ENCODE measurements at places on chromosomes 3 and 15.

DNA sequence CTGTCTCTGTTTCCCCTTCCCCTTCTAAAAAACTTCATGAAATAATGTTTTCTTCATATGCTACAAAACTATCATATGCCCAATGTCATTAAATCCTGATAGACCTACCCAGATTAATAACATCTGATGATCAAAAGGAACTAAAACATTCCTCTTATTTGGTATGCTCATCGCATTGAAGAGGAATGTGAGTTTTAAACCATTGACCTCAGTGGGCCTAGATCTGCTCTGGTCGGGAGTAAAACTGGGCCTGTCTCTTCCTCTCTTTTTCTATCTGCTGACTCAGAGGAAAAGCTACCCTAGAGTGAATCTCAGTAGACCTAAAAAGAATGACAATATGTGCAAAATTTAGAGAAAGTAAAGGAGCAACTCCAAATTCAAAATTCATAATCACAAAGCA lies 275.8 kb downstream of the SATB1 start:
- DNase-seq: no peak

- DNase-seq: peak; percentile 5
Measured at GRCh38 chr15:52318729-52319500, 23.3 kb upstream of the MYO5C start.

GRCh38 chr15:70096215-70097062 lies 1.3 kb downstream of the TLE3 start:
- DNase-seq: peak; percentile 71

DNA sequence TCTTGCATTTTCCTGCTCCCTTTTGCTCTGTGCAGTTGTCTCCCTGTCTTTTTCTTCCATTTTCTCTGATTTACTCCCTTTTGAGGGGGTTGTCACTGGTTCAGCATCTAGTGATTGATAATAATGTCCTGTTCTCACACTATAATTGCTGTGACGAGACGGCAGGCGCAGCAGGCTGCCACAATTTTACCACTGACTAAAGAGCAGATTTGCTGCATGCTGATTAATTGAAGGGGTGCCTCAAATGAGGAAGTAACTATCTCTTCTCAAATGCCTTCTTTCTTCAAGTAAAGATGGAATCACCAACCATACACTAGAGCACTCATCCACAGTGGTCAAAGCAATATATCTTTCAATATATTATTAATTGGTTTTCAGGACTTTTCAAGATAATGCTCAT lies 219.3 kb downstream of the CBLB start:
- DNase-seq: no peak

DNA sequence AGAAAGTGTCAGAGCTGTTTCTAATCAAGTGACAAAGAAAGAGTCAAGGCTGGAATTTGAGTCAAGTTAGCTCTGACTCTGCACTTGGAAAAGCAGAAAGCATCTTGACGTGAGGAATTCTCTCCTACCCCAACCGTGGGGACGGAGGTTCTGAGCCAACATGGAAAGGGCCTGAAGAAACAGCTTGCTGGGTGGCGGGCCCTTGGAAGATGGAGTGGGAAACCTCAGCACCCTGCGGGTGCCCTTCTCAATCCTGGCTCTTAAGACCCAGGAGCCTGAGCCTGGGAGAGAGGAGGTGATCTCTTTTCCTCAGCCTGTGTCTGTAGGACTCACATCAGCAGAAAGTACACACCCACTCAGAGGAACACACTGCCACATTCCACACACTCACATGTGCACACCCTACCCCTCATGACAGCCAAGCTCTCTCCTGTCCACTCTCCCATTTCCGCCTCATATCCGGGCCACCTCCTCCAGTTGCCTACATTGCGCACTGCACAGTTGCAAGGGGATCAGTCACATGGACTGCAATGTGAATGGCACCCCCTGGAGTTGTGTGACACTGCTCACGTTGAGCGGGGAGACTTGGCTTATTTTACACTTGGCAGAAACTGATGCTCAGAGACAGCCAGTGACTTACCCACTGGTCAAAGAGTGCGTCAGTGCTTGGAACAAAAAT lies 101.5 kb upstream of the SLC6A6 start:
- no peak for DNase-seq

DNA sequence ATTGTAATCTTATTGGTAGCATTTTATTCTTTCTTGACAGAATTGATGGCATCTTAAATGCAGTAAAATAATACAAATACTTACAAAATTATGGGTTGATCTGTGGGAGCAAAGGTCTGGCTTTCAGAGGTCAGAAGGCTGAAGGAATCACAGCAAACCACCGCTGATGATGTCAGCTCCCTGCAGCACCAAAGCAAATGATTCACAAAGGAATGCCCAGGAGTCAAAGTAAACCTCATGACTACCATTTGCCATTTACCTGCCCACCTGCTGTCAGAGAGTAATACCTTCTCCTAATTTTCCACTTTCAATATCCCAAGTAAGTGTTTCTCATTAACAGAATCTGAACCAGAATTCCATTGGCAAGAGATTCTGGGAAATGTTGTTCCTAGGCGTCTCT lies 46.1 kb downstream of the CPA3 start:
- DNase-seq: peak; percentile 62

GRCh38 chr3:31925271-31925630 lies 55.8 kb downstream of the OSBPL10 start:
- no peak for DNase-seq

DNA sequence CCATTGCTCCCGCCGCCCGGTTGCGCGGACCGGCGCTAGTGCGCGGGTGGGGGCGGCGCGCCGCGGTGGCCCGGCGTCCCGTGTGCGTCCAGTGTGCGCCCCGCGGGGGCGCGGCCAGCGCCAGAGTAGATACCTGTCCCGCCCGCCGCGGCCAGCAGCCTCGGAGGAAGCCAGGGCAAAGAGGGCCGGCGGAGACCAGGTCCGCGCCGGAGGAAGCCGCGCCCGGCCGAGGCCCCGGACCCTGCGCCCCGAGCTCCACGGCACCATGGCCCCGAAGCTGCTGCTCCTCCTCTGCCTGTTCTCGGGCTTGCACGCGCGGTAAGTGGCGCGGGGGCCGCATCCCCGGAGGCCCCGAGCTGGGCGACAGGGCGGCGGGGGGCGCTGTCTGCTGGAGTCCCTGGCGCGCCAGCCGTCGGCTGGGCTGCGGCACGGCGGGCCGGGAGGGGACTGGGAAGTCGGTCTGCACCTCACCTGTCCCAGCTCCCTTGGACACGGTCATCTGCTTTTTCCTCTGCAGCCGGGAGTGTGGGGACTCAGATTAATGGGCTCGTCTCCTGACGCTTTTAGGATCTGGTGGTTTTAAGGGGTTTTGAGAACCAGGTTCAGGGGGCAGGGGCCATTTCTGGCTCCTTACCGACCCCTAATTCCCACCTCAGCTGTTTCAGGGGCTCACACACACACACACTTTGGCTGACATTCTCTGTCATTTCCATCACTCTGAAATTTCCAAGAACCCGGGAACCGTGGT lies 464 bp downstream of the GABRG3 start:
- DNase-seq: no peak

DNA sequence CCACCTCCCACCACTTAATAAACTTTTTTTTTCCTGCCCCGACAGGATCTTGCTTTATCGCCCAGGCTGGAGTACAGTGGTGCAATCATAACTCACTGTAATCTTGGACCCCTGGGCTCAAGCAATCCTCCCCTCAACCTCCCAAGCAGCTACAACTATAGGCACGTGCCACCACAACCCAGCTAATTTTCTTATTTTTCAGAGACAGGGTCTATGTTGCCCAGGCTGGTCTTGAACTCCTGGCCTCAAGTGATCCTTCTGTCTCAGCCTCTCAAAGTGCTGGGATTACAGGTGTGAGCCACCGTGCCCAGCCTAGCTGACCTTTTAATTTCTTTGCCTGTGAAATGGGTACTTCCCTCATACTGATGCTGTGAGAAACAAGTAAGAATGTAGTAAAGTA lies 3.9 kb upstream of the C15orf40 start:
- DNase-seq: no peak

DNA sequence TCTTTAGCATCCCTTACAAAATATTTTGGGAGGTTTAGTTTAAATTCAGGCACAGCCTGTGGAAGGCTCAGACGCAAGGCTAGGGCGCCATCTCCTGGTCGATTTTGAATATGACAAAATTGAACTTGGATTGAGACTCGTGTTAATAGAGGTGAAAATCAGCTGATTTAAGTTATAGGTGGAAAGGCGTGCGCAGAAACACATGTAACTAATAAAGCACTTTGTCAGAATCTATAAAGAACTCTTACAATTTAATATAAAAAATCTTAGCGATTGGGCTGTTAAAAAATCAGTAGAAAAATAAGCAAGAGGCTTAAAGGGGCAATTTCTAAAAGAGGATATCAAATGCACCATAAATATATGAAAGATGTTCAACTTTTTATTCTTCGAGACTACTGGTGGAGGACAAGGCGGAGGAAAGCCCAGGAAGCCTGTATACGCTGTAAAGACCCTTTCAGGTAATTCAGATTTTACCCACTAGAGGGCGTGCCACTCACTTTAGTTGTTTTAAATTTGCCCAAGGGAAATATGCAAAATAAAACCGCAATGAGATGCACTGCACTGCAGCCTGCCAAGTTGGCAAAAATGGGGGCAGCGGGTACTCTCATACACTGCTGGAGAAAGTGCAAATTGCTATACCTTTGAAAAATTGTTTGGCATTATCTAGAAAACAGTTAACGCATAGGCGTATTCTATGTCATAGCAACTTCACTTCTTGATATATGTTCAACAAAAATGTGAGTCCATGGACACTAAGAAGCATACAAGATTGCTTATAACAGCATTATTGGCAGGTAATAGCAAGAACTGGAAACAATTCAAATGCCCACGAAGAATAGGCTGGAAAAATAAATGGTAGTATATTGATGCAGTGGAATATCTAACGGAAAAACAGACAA lies 64.7 kb downstream of the SLC30A4 start:
- peak; percentile 86 for DNase-seq

GRCh38 chr3:43691120-43691995 lies 620 bp downstream of the ABHD5 start:
- DNase-seq: peak; percentile 85

DNA sequence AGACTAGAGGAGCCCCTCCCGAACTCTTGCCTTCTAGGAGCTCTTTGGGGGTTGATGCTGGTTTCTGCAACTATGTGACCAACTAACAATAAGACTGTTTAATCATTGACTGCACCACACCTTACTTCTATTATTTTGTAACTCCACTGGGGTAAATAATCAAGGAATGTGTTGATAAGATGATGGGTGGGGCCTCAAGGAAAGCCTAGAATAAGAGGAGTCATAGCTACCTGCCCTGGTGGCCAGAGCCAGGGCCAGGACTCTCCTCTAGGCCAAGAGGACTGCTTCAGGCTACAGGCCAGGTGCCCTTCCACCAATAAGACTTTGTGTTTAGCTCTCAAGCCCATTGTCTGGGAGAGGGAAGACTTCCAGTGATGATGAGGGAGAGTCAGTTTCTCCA lies 41.2 kb upstream of the PIAS1 start:
- no peak for DNase-seq

DNA sequence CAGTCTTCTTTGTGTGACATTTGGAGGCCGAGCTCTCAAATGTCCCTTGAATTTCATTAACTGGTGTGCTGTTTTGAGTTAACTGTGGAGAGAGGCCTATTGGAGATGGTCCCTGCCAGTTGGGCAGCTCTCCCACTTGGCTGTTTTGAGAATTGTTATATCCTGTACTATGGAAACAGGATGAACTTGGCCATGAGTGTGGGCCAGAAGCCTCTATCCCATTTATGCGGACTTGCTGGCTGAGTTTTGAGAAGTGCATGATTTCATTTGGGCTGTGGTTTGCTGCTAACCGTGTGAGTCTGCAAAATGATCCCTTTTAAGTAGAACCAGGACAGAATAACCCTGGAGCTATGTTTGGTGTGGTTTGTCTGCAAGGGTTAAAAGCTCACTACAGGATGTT lies 366.0 kb downstream of the PTPRG start:
- DNase-seq: peak; percentile 32

DNA sequence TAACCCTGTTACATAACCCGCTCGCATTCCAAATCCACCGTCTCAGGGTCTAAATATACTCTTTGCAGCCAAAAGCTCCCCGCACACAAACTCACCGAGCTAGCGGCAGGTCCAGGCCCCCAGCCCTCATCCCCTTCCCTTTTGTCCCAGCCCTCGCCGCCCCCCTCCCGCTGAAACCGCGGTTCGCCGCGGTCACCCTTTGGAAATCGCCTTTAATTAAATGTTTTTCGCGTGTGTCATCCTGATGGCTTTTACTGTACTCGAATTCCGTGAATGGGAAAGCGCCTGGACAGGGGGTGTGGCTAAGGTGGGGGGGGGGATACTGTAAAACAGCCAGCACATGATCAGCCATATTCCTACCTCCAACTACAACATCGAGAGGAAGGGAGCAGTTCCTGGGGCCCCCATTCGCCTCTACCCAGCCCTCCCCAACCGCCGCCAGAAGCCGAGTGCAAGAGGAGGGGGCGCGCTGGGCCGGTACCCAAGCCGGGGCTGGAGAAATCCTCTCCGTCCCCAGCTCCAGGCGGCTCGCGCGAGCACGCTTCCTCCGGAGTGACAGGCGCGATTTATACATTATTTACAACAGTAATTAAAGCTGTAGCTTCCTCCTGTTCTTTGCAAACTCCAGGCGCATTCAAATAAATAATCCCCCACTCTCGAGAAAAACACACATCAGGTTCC lies 1.7 kb downstream of the RORA start:
- peak; percentile 71 for DNase-seq

GRCh38 chr3:59994732-59995304 lies 945.0 kb upstream of the CFAP20DC start:
- DNase-seq: no peak

GRCh38 chr3:3110749-3111361 lies 681 bp upstream of the IL5RA start:
- no peak for DNase-seq

DNA sequence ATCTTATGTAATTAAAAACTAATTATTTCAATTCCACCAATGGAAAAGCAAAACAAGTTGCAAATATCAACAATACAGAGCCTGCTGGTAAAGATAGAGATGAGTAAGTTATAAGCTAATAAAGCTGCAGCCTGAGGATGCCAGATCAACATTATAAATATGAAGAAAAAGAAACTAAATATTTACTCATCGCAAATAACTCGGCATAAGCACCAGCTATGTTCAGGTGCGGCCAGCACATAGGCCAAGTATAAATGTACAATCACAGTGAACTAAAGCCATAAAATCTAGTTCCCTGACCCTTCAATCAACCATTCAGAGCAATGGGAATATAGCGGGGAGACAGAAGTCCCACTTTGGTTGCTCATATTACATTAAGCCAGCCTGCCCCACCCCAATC lies 7.7 kb upstream of the RSL24D1 start:
- DNase-seq: no peak

GRCh38 chr15:65286704-65287519 lies at the start of gene PARP16:
Gene PARP16, minus strand, starts transcription at chr15:65286883. Its CDS starts 457 bp downstream, at chr15:65286426.
- peak; percentile 93 for DNase-seq

DNA sequence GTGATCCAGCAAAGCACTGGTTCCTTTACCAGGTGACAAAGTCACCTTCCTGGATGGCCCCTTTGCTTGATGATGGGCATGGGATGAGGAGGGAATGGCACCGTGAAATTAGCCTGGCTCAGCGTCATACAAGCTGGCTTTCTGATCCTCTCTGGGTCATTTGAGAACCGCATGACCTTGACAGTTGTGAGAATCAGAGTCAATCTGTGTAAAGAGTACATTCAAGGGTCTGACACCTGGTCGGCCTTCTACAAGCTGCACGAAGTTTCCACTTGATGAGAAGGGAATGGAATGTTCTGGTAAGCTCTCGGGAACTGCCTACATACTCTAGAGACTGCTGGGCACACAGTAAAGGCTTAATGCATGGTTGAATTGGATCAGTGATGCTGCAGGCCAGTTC lies 319.8 kb upstream of the TLE3 start:
- no peak for DNase-seq
